Hindlimb muscle (tissue), 1 donor: ENCODE measurements at places on chromosomes 2 and 18.

DNA sequence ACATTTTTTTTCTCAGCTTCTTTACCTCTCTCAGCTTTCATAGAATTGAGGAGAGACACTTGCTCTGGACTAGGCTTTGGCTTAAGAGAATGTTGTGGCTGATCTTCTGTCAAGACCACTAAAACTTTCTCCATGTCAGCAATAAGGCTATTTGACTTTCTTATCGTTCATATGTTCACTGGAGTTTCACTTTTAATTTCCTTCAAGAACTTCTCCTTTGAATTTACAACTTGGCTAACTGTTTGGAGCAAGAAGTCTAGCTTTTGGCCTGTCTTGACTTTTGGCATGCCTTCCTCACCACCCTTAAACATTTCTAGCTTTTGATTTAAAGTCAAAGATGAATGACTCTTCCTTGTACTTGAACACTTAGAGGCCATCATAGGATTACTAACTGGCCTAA, 104.4 kb upstream of the SLC39A10 start:
- no peak for DNase-seq

DNA sequence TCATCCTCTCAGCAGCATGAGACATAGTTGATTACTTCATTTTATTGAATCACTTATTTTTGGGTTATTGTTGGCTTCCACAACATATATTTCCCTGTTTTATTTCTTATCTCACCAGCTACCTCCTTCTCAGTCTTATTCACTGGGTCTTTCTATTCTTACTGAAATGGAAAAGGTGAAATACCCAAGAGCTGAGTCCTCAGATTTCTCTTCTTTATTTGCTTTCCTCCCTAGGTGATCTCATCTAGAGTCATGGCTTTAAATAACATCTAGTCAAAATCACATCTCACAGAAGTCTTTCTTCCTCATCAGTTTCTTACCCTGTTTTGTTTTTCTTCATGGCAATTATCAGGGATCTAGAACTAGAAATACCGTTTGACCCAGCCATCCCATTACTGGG, 105.0 kb upstream of the RBBP8 start:
- no peak for DNase-seq

GRCh38 chr2:241178961-241179360, 9.5 kb upstream of the ANO7 start:
- DNase-seq = no peak

- DNase-seq = no peak
These were observed 471.5 kb downstream of the PIK3C3 start for GRCh38 chr18:42426496-42427015.

GRCh38 chr2:74719066-74719465, 65.0 kb downstream of the SEMA4F start:
- no peak for DNase-seq
